ENCODE measurements at places on chromosomes 2 and 18.

DNA sequence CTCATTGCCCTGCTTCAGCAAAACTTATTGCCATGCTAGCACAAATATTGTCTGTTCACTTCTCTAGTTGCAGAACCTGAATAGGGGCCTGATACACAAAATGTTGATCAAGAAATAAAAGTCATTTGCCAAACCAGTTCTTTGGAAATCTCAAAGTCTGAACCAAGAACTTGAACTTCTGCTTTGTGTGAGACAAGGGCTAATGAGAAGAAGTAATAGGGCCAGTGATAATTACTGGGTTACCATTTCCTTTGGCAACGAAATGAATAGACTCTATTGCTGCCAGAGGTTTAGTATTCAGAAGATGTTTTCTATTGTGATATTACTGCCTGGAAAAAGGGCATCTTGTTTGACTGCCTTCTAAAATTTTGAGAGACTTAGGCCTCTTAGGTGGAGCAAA is 35.0 kb downstream of the TMEFF2 start:
- DNase-seq: no peak

GRCh38 chr18:62885804-62886203 is 170.5 kb downstream of the PHLPP1 start:
- no peak for DNase-seq

- no peak for DNase-seq
These were observed 783 bp downstream of the BUB1 start for GRCh38 chr2:110677080-110677479.

DNA sequence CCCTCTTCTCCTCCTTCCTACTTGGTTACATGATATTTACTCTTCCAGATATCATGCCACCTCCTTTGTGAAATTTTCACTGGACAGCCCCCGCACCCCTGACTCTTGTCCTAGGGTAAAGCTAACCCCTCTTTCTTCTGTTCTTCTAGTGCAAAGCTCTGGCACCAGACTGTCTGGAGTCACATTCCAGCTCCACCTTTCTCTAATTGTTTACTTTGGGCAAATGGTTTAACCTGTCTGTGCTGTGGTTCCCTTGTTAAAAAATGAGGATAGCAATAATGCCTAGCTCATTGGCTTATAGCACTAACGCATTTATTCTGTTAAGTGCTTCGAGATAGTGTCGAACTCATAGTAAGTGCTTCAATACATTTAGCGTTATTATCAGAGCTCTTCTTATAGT is 306.2 kb downstream of the ALK start:
- no peak for DNase-seq

- no peak for DNase-seq
These were observed 793 bp downstream of the ZNF236 start for GRCh38 chr18:76823161-76823538.

DNA sequence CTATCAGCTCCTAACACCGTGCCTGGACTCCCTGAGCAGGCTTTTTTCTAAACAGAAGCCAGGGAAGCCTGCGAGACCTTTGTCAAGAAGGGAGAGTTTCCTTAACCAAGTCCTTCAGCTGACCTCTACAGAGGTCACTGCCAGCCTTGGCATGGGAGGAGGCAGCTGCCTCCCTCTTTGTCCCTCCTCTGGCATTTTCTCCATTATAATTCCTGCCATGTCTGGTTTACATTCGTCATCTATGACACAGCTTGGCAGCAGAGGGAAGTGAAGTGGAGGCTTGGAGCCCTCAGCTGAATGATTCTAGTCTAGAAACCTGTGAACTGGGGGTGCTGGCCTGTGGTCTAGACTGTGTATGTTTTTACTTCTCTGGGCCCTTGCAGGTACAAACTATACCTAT is 22.5 kb downstream of the LIPG start:
- DNase-seq: no peak

DNA sequence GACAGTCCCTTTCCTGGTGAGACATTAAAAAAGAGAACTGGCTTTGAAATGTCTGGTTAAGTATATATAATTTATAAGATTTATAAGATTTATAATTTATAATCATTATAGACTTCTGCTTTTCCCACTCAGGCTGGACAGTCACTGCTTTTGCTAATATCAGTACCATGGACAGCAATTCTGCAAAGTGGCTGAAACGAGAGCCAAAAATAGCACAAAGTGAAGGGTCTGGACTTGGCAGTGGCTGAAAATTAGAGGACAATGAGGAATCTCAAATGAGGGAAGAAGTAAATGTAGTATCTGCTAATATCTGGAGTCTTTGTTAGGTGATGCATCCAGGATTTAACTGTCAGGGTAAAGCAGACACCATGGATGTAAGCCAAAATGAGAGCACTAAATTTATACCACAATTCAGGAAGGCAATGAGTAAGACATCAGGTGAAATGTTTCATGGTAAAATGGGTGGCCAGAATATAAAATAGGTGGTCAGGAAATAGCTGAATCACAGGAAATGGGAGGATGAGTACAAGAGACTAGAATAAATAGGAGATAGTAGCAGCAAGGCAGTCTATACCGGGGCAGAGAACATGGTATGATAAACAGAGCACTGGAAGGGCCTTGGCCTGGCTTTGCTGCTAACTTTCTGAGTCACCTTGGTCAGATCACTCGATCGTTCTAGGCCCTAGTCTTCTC is 39.6 kb upstream of the BOD1L2 start:
- DNase-seq: no peak

- DNase-seq: no peak
These were observed 145.7 kb upstream of the CDH19 start for GRCh38 chr18:66749481-66750035.

GRCh38 chr2:101087638-101088037 is 63.5 kb downstream of the TBC1D8 start:
- DNase-seq: no peak

DNA sequence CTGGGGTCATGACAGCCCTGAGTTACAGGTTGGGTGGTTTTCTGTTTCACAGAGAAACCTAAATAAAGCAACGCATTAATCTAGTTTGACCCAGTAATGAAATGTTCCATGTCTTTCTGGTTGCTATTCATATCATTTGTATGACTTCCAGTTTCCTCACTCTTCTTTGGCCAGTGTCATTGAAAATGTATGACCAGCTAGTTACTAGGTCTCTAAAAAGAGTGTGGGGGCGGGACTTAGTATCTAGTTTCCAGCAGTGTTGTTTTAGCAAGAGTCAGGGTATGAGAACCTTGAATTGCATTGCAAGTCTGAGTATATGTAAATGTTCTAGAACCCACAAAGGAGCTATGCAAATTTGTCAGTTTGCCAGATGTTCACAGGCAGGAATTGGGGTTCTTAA is 47.7 kb downstream of the SLC9A2 start:
- DNase-seq: no peak

Data from HS-27A (cell line).